ENCODE measurements at places on chromosomes 12 and 14.

DNA sequence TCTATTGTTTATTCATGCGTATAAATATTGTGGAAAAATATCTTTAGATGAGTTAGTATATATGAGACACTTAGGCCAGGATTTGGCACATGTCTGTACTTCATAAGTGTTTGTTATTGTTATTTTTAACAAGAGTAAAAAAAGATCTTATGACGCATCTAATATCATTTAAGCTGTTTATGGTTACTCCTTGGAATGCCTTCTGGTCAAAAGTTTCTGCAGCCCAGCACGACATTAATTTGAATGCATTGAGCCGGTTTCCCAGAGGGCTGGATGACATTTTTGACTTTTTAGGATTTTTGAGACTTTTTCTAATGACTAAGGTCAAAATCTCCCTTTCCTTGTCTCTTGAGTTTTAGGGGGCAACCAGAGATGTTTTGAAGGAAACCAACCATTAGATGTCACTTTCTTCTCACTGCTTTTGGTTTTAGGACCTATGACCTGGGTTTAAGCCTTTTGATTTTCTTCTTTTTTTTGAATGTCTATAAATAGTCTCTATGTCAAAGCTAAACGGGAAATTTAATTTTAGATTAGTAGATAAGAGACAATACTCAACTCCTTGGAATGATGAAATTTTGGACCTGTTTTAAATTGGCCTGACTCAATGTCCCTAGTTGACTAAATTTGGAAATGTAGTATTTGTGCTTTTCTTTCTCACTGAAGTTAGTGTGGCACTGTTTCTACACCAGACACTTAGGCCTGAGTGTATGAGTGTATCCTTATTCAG, 215.5 kb downstream of the AEBP2 start:
- DNase-seq = no peak

DNA sequence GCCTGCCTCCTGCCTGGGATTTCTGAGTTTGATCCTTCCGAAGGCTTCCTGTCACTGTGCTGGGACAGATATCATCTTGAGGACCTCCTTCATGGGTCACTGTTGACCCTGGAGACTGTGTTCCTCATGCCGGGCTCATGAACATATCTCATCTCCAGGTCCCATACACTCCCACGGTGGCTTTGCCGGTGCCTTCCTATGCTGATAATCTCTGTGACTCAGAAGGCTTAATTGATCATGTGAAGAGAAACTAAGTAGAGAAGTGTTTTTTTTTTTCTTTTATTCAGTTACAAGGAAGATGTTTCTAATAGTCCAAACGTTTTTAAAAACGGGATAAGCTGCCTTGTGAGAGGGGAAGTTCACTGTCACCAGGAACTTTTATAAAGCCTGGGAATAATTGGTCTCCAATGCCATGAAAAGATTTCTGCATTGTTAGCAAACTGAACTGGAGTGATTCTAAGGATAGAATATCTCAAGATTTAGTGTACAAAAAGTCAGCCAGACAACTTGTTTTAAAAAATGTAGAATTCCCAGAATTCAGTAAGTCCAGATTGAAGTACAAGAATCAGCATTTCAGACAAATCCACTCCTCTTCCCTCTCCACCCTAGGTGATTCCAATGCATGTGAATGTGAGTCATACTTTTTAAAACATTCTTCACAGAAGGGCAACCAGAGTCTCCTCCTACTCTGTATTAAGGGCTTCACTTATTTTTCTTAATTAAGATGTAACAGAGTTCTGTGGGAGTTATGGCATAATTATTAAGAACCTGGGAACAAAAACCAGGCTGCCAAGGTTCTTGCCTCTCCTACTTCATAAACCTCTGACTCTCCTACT, 139.8 kb upstream of the LGR5 start:
- DNase-seq = no peak

DNA sequence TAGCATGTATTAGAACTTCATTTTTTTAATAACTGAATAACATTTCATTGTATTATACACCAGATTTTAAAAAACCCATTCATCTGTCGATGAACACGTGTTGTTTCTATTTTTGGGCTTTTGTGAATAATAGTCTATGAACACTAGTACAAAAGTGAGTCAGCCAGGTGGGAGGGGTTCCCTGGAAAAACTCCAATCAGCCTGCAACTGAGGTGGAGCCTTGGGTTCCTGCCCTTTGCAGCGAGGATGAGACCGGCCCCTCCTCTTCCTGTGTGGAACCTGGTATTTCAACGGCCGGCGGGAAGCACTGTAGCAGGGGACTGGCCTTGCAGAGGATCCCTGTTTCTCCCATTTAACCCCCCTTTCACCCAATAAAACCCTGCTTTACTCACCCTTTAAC, 56.1 kb downstream of the LMNTD1 start:
- no peak for DNase-seq

DNA sequence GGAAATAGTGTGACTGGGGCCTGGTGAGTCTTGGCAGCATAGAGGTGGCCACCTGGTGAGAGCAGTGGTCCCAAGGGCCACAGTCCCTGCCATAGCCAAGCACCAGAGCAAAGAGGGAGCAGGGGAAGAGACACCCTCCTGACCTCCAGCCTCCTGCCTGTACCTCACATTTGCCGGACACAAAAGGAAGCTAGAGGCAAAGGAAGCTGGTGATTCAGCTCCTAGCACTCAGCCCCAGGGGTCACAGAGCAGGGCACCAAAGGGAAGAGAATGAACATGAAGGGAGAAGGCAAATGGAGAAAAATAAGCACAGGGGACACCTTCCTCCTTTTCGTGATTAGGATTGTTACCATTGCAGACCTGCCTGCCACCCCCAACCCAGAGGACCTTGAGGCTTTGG, 216.8 kb downstream of the ZFP36L1 start:
- no peak for DNase-seq

DNA sequence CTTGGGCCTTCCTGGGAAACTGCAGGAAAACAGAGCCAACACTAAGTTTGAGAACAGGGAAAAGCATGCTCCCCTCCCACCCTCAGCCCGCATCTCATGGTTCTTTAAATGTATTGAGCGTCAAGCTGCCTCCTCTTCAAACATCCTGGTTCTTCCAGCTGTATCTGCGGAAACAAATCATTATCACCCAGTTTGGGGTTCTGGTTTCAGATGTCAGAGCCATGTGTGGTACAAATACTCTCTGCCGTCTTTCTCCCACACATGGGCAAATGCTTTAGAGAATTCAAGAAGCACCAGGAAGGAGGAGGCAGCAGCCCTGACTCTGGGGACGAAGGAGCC, 29.1 kb downstream of the JDP2 start:
- no peak for DNase-seq

DNA sequence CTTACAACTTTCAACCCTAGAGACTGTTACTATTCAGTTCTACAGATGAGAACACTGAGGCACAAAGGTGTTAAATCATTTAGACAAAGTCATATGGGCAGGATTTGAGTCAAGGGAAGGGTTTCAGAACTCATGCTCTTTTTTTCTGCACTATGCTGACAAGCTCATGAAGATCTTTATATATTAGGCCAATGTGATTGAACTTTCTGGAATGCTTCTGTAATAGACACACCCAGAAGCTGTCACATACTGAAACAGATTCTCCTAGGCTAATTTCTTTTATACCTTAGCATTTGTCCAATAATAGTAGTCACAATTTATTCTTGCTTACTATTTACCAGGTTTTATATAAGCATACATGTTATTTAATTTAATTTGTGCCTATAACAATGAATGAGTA, 164.0 kb downstream of the ALG10B start:
- DNase-seq = no peak

- no peak for DNase-seq
These were observed 34.0 kb upstream of the ETV6 start for GRCh38 chr12:11615481-11615880.

GRCh38 chr12:75976913-75977312, 54.7 kb downstream of the PHLDA1 start:
- DNase-seq = no peak

- DNase-seq = no peak
These were observed 26.3 kb downstream of the BATF start for GRCh38 chr14:75548544-75548943.

- no peak for DNase-seq
These were observed 9.2 kb upstream of the HIP1R start for GRCh38 chr12:122825773-122826724.

- DNase-seq = no peak
These were observed 17.6 kb downstream of the KERA start for GRCh38 chr12:91040096-91040755.
